Glomerular endothelial cell (primary cell): ENCODE measurements at places on chromosomes 3 and 15. TPM values are rescaled to one million over a fixed set of nuclear protein-coding genes. Genes with fewer than 3 reads are reported as not detected.

NR1I2 gene
- total RNA-seq, result not detected in 2 replicates

PATL2 gene
- total RNA-seq, result 0.35 and 0.48 TPM in 2 replicates

UROC1 gene
- not detected in 2 replicates for total RNA-seq

GRCh38 chr15:92409006-92409405 lies 15.3 kb downstream of the ST8SIA2 start:
- DNase-seq, result no peak

DNA sequence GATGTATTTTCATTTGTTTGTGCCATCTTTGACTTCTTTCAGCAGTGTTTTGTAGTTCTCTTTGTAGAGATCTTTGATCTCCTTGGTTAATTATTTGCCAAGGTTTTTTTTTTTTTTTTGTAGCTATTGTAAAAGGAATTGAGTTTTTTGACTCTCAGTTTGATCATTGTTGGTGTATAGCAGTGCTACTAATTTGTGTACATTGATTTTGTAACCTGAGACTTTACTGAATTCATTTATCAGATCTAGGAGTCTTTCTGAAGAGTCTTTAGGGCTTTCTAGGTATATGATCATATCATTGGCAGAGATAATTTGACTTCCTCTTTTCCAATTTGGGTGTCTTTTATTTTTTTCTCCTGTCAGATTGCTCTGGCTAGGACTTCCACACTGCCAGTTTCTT lies 42.2 kb upstream of the POMGNT2 start:
- no peak for DNase-seq

DNA sequence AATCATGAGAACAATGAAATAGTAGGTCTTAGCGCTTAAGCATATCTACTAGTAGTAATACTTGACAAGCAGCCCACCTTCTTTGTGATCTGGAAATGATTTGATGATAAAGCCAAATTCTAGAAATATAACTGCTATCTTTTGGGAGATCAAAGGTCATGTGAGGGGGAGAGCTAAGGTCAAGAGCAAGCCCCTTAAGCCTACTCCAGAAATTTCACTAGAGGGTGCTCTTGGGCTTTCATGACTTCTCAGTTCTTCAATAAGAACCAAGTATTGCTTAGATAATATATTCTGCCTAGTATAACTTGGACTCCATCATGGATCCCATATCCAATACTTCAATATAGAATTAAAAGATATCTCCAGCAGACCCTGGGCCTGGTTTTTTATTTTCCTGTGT lies 319.6 kb downstream of the ZBTB20 start:
- peak; percentile 12 for DNase-seq

GRCh38 chr3:98460220-98460619 lies 2.8 kb upstream of the OR5K1 start:
- no peak for DNase-seq

GRCh38 chr3:130709671-130710070 lies 37.0 kb downstream of the PIK3R4 start:
- no peak for DNase-seq

GRCh38 chr3:153215966-153216365 lies 53.9 kb downstream of the RAP2B start:
- DNase-seq, result no peak

DNA sequence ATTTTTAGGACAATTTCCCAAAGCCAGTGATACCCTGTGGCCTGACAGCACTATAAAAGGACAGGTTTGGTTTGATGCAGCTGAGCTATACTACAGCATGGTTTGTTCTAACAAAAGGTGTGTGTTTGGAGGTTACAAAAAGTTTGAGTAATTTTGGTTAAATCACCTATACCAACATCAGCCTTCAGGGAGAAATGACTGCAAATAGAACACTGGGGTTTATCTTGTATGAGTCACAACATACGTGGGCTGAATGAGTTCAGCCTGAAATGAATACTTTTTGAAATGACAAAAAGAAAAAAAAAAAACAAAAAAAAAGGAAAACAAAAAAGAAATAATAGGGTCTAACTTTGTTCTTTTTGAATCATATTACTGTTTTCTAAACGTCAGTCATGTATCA lies 345.7 kb downstream of the CNTN3 start:
- no peak for DNase-seq
